ENCODE measurements at places on chromosomes 7 and 10.
A peak's percentile ranks its signal among the peaks of the same experiment; 100 is the strongest.

- DNase-seq: no peak
Measured at GRCh38 chr7:141610671-141611070, 59.5 kb downstream of the AGK start.

DNA sequence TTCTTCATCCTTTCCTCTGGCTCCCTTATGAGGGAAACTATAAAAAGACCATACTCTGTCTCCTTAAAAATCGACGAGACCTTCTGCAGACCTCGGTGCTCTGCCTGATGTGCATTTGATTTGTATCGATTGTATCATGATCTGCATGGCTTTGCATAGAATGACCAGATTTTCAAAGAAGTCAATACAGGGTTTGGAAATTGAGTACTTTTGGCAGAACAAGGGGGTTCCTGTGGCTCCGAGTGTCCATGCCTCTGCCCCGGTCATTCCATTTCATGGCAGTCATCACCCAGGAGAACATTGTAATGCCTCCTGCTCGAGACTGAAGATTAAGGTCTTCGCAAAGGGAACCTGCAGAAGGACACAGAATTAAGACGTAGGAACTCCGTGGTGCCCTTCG is 685 bp downstream of the CASP2 start:
- DNase-seq: no peak

DNA sequence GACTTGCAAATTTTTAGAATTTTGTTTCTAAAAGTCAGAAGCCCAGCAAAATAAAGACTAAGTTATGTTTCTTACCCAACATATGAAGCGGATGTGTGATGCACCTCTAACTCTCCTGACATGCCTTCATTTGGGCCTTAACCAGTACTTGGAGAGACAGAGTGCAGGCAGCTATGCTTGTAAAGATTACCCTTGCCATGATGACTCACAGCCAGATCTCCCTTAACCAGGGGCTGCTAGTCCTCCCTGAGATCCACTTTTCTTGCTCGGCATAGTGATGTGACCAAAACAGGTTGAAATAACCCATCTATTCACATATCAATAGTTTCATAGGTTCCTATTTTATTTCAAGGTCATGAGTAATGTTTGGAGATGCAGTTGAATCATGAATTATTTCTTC is 43.6 kb downstream of the PPP1R3A start:
- no peak for DNase-seq

GRCh38 chr7:157150882-157151281 is 12.2 kb downstream of the UBE3C start:
- DNase-seq: no peak

- peak; percentile 35 for DNase-seq
Measured at GRCh38 chr7:158646766-158647474, 57.7 kb downstream of the NCAPG2 start.

- DNase-seq: peak; percentile 55
Measured at GRCh38 chr10:67790534-67791408, 47.2 kb downstream of the DNAJC12 start.

DNA sequence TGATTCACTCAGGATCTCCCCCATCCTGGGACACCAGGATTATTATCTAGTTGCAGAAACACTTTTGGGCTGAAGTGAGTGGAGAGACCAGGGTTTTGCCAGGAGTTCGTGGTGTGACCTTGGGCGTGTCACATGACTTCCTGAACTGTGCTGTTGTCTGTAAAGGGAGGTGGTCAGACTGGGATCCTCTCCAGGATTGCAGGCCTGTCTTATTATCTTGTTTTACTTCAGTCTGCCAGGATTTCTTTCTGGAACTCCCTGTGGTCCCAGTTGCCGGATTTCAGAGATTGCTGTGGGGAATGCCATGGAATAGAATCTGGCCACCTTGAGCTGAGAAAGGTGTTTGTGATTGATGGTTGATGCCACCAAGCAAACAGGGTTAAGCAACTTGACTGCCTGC is 35.8 kb downstream of the CRCP start:
- DNase-seq: no peak

DNA sequence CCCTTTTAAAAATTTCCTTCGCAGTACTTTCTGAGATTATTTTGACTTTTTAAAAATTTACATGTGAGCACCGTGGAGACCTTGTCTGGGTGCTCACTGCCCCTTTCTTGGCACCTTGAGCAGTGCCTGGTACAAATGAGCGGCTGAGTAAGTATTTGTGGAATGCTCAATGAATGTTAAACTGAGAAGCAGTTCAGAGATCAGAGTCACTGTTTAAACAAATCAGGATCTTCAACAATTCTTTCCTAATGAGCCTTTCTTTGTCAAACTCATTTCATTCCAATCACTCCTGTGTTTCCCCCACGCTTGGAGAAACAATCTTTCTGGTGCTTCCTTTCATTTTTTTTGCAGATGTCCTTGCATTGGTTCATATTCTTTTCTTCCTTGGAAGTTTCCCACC is 611.3 kb upstream of the GALNT17 start:
- DNase-seq: peak; percentile 26

DNA sequence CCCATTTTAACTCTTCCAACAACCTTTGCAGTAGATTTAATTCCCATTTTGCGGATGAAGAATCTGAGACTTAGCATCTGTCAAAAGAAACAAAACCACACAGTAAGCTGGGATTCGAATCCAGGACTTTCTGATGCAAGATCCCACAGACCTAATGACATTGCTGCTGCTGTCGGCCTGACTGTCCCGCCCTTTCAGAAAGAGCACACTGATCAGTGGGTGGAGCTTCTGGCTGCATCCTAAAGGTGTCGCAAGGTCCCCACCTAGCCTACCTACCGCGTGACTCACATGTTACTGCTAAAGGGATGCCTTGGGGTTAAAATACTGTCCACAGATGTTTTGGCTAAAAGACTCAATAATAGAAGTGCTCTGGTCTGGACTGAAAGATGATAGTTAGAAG is 134.7 kb downstream of the EMX2 start:
- DNase-seq: no peak

DNA sequence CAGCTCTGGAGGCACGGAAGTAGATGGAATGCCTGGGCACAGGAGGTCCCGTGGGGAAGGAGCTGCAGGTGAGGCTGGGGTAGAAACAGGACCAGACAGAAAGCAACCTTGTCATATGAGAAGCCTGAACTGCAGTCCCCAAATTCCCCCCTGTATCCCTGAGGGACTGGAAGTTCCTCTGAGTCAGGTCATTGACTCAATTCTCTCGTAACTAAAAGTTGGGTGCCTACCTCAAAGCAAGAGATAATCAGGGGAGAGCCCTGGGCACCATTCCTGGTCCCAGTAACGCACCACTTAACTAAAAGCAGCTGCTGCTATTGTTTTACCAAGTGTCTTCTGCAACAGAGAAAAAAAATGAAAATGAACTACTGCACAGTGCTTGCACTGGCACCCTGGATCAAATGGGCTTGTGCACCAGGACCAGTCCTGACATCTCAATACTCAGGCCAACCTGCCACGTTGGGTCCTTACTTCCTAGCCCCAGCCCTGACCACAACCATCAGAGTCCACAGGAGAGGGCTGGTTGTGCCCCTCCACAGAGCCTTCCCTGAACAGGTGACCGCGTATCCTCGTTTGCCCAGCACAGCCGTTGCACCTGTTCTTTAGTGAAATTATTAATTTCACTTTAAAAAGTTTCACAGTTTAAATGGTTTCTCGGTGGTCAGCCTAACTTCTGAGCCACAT is 79.3 kb downstream of the GRID1 start:
- no peak for DNase-seq

GRCh38 chr7:69276011-69276729 is 322.1 kb upstream of the AUTS2 start:
- no peak for DNase-seq

DNA sequence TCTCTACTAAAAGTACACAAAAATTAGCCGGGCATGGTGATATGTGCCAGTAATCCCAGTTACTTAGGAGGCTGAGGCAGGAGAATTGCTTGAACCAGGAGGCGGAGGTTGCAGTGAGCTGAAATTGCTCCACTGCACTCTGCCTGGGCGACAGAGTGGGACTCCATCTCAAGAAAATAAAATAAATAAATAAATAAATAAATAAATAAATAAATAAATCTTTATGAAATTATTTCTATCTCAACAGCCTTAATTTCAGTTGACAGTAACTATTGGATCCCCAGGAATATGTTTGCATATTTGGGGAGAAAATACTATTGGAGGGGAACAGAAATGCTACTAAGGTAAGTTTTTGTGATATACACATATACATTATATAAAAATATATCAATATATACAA is 20.0 kb downstream of the TMEM229A start:
- DNase-seq: no peak

GRCh38 chr7:72336632-72337389 is 75.3 kb downstream of the CALN1 start:
- DNase-seq: no peak

DNA sequence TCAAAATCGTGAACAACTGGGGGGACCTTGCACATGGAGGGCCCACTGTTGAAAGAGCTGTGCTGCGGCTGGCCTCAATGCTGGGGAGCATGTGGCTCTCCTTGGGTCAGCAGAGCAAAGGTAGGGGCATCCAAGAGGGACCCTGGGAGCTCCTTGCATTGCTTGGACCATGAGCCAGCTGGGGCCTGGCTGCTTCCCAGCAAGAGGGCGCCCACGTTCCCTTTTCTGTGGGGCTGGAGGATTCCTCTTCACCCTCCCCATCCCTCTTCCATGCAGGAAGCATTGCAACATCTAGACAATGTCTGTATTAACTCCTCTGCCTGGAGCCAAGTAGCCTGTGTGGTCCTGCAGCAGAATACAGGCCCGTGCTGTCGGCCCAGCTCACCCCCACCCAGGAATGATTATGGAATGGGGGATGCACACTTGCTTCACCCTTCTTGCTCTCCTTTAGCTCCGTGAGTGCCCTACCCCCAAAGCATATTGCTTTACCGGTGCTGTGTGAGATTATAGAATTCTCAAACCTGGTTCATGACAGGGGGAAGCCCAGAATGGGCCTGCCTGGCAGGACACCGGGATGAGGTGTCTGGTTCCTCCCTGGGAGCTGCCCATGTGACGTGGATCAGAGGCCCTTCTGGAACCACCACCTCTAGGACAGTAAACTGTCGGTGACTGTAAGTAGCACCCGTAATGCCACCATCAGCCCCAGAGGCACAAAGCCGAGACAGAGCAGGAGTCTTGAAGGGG is 61.9 kb downstream of the SYPL1 start:
- DNase-seq: no peak

DNA sequence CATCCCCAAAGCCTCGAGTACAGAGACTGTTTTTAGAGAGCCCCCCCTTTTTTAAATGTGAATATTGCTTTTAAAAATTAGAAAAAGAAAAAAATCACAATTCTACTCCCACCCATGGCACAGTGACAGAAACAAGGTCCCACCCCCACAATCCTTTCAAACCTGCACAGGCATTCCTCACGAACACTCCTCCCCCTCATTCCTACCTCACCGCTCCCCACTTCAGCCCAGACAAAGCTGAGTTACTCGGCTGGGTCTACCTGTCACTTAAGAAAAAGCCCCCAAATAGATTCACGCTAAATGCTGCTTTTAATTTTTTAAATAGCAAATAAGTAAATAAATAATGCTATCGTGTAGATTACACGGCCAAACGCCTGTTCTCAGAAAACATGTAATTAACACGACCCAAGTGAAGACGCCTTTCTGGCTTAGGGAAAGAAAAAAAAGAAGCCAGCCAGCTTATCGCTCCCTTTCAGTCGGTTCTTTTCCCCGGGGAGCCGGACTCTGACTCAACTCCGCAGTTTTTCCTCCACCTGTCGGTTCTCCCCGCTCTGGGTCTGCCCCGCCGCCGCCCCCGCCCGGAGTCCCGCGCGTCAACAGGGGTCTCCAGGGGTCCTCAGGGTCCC is 739 bp downstream of the MPP7 start:
- no peak for DNase-seq

DNA sequence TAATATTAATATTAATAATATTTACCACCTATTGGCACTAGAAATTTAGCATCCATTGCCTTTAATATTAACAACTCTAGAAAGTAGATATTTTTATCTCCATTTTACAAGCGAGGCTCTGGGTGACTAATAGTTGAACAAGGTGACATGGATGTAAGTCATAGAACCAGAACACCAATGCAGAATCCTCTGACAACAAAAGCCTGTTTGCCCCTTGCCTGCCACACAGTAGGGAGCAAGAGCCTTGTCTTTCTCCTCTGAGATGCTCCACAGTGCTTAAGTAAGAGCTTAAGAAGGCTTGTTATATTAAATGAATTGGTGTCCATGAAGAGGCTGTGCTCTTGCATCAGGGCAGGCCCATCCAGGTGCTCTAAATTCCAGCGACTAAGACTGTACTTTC is 51.2 kb upstream of the LBX1 start:
- DNase-seq: no peak

GRCh38 chr10:30709700-30710358 is 80.3 kb upstream of the LYZL2 start:
- no peak for DNase-seq

- DNase-seq: no peak
Measured at GRCh38 chr10:10860455-10860976, 157.2 kb upstream of the CELF2 start.

DNA sequence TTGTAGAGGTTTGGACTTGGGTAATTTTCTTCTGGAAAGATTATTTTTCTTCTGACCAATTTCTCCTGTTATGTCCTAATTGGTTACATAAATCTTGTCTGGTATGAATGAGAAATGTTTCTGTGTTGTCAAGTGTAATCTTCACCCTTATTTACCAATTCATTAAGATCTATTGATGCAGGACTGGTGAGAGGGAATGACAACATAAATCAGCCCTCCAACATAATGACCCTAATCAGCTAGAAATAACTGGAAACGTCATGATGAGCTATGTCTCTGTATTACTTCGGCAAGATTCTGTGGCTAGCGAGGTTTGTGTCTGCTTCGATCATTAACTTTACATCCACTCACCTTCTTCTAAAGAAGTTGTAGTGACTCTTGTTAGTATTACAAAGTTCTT is 3.5 kb downstream of the FOXP2 start:
- no peak for DNase-seq

DNA sequence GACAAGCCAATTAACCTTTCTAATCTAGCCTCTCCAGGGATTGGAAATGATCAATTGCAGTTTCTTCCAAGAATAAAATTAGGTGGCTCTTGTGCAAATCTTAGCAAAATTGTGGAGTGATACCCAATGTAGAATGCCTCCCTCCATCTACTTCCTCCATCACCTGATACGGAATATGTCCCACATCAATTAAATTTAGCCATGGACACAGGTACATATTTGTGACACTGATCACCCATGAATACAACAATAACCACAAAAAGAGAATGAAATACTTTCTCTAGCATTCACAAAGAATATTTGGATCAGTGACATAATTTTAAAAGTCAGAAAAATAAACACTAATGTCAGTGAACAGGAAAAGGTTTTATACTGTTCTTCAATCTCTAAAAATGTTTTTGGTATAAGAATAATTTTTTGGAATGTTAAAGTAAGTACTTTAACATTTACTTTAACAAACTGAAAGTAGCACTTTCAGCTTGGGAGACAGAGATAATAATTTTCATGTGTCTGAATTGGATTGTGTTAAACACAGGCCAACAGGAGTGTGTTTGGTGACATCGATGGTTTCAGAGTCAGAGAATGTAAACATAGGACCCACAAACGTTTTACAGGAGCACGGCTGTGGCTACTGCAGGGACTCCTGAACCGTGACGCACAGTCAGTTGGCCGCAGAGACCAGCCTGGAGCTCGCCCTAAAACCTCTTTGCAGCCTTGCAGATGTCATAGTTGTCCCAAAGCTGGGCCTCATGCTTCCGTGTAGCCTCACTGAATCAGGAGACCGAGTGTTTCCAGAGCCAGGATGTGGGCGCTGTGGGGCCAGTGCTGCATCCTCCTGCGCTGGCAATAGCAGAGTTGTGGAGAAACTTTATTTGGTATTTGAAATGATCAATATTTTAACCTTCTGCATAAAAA is 7.2 kb downstream of the RBM20 start:
- no peak for DNase-seq

GRCh38 chr7:84247591-84247990 is 53.0 kb upstream of the SEMA3A start:
- DNase-seq: no peak
